ENCODE measurements at places on chromosomes 3 and 15.
A peak's percentile ranks its signal among the peaks of the same experiment; 100 is the strongest.

DNA sequence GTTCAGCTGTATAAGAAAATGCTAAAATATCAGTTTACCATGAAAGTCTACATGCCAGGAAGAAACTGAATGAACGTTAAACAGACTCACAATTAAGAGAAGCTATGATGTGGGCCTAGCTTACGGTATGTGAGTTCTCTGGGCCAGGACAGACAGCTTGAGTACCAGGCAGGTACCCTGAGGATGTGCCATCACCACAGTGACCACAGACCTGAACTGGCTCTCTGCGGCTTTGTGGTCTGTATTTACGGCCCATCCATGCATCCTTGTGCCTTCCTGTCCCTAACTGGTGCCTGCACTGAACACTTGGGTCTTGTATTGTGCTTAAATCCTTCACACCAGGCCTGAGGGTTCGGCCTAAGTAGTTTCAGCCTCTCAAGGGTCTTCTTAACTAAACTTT is 467.5 kb upstream of the PPP2R3A start:
- no peak for DNase-seq

- DNase-seq: no peak
These were observed 19.4 kb upstream of the MRPS22 start for GRCh38 chr3:139324456-139324855.

GRCh38 chr15:47523681-47524475 is 193.4 kb upstream of the SEMA6D start:
- DNase-seq: no peak

- DNase-seq: no peak
These were observed 442.8 kb upstream of the ARRDC4 start for GRCh38 chr15:97517737-97518136.

DNA sequence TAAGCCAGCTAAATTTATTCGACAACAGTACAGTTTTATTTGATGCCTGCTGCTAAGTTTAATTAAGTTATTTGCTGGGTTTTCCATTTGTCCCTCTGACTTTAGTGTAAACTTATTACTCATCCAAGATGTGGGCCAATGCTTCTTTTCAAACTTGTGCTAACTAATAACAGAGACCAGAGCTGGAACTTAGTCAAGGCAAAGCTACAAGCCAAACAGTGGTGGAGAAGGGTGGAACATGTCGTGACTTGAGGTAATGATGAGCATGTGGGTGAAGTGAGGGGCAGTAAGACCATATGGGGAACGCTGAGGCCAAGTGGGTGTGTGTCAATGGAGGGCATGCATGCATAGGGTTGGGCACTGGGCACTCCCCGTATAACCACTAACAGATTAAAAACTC is 63.9 kb downstream of the NMD3 start:
- DNase-seq: no peak

DNA sequence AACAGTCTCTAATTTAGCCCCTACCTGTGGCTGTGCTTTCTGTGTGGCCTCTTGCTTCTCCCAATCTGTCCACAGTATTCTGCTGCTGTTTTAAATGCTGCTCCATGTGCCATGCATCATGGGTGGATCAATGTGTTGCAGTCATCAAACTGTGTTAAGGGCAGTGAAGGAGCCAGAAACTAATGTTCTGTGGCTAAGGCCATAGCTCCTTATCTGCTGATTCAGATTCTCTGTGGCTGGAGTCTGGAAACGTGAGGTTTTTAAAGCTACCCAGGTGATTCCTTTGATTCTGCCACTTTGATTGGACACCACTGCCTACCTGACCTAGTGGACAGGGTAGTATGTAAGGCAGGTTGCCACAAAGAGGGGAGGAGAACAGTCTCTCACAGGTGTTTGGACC is 44.8 kb downstream of the MORC1 start:
- DNase-seq: no peak

- DNase-seq: no peak
These were observed 33.4 kb downstream of the SH3BP5 start for GRCh38 chr3:15299036-15299435.

DNA sequence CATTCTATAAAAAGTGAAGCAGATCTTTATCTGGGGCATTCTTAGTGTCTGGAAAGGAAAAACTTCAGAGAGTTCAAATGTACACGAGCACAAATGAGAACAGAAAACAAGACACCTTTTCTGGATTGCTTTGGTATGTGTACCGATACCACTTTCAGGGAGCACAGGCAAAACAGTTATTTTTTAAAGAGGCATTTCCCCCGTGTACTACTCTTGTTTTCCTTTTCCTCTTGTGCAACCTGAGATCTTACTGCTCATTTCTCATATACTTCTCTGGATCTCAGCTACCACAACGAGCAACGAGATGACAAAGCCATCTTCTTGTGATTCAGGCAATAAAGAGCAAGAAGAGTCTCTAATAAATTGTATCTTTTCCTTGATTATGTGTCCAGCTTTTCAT is 463.6 kb downstream of the SHQ1 start:
- DNase-seq: no peak

DNA sequence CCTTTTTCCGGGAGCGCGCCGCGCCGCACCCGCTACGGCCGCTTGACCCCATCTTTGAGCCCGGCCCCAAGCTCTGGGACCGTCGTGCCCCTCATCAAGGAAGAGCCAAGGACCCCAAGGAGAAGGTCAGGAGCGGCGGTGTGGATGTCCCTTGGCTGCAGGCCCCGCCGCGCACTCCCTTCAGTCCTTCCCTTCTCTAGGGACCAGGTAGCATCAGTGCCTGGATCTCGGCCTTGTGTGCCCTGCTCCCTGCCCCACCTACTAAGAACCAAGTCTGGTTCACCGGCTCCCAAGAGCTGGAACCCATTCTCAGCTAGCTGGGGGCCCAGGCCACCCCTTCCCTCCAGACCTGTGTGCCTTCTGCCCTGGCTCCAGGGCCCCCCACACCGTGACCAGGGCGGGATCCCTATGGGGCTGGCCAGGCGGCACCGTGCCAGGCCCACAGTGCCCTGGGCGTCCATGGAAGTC is 69.3 kb upstream of the CGNL1 start:
- no peak for DNase-seq

GRCh38 chr3:15331072-15331605 is 1.2 kb downstream of the SH3BP5 start:
- no peak for DNase-seq

DNA sequence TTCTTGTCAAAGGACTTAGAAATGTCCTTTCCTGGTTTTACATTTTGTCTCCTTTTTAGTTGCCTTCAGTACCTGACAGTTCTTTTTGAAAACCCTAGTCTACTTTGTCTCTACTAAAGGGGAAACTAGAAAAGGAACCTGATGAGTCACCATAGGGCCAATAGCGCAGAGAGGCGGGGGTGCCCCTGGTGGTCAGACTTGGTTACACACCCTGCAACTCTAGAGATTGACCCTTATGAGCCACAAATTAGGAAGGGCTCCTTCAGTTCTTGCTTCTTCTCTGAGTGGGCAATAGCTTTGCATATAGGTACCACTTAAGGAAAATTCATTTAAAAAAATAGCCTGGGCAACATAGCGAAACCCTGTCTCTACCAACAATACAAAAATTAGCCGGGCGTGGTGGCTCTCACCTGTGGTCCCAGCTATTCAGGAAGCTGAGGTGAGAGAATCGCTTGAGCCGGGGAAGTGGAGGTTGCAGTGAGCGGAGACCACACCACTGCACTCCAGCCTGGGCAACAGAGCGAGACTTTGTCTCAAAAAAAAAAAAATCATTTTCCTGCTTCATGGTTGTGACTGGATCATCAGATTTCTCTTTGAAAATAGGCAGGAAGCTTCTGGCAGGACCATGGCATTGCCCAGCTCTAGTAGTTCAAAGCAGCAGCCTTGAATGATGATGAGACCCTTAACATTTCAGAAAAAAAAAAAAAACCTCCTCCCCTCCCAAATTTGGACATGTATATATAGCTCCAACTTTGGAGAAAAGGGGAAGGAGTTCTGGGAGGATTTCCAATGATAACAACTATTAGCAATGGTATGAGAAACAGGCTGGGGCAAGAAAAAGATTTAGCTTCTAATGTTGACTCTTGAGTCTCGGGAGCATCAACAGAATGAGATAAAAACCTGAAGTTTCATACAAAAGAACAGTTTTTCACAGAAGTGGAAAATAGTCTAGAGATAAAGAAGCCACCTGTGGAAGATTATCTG is 45.2 kb upstream of the RASA2 start:
- no peak for DNase-seq

DNA sequence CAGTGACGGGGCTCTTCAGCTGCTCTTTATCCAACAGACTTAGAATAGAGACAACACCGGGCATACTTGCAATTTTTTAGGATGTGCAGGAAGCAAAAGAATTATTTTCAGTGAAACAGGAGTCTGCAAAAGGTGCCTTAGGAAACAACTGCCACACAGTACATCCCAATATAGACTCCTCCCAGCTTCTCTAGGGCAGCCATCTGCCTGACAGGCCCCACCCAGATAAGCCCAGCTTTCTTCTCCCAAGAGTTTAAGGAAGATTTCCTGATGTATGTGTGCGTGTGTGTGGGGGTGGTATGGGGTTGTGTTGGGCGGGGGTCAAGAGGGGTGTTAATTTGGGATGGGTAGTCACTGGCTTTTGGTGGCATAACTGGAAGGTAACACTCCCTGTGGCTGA is 21.5 kb downstream of the MAP2K1 start:
- DNase-seq: no peak

DNA sequence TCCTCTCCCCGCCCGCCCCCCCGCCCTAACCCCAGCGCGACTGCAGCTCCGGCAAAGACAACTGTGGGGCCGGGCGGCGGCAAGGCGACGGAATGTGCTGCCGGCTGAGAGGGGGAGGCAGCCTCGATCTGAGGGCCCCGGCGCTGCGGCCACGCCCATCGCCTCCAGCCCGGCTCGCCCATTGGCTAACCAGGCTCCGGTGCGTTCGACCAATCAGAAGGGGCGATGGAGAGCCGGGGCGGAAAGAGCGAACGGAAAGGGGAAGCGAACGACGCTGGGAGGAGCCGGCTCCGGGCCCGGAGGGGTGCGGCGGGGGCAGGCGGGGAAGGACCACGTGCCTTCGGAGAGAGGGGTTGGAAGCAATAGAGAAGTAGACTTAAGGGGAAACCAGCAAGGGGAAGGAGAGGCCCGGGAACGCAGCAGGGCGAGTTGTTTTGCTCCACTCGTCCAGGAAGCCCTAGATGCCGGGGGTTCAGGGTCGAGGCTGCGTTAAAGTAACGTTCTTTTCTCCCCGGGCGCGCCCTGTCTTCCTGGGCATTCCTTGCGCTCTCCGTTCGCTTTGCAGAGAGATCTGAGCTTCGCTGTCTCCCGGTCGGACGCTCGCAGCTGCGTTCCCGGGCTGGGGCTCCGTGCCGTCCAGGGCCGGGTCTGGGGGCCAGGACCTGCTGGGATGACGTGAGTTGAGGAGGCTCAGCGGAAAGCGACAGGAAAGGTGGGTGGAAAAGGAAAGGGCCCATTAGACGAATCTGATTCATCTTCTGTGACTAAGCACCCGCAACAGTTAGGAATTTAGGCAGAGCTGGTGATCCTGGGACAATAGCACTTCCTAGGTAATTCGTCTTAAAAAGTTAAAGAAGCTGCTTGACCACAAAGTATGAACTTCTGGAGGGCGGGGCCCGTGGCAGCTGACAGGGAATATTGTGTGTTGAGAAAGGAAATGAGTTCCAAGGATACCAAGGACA is at the start of gene KPNA4:
Gene KPNA4 (minus strand): TSS at position 130 of the 962 bp plus-strand sequence. CDS start 289 bp downstream, outside the sequence.
- DNase-seq: peak; percentile 98

DNA sequence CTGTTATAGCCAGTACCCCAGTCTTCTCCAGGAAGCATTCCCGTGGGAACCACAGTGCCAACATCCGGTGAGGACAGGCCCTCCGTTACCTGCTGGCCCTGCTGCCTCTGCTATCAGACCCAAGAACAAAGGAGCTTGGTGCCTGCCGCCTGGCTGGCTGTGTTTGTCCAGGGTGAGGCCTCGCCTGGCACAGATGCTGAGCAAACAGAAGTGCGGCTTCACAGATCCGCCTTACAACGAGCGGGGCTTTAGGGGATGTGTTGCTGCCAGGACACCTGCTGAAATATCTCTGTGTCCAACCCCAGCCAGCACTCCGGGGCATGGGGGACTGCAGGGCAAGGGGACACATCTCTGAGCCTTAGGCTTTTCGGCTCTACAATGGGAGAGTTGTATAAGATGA is 2.2 kb upstream of the EPHB3 start:
- no peak for DNase-seq

GRCh38 chr15:73303636-73304035 is 65.1 kb downstream of the HCN4 start:
- peak; percentile 22 for DNase-seq

- no peak for DNase-seq
These were observed 810.0 kb upstream of the NR2F2 start for GRCh38 chr15:95520511-95520910.

DNA sequence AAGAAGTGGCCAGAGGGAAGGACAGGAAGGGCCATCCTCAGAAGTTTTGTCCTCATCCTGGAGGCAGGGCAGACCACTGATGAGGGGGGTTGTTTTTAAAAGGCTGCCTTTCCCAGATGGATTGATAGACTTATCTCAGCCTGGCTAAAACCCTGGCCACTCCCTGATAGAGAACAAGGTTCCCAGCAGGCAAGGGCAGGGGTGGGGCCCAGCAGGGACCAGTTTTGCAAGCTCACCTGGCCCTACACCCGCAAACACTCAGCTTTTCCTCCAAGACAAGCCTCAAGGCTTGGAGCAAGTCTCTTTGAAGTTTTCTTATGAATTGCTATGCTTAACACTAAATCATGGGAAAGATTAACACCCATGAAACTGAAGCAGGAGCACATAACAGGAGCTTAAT is 9.1 kb downstream of the LIPC start:
- DNase-seq: no peak

DNA sequence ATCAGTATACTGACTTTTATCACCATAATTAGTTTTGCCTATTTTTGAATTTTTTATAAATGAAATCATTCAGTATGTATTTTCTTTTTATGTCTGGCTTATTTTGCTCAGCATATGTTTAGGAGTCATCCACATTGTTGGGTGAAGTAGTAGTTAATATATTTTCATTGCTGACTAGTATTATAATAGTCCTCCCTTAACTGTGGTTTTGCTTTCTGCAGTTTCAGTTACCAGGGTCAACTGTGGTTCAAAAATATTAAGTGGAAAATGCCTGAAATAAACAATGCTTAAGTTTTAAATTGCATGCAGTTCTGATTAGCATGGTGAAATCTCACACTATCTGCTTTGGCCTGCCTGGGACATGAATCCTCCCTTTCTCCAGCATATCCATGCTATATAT is 39.5 kb upstream of the PRR23C start:
- DNase-seq: no peak

DNA sequence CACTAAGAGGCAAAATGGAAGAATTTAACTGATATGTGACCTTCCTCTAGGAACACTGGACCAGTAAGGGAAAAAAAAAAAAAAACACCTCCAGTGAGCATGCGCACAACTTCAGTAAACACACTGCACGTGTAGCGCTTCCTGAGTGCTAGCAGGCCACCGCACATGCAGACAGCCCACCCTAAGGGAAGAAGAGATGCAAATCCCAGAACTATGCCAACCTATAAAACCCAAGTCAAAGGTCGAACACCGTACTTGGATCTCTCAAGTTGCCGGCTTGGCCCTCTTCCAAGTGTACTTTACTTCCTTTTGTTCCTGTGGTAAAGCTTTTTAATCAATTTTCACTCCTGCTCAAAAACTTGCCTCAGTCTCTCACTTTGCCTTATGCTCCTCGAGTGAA is 64.5 kb upstream of the CADPS start:
- DNase-seq: no peak

GRCh38 chr15:51904421-51904820 is 67.2 kb downstream of the LEO1 start:
- DNase-seq: no peak
